ENCODE measurements at places on chromosomes 6 and 20. TPM values are rescaled to one million over a fixed set of nuclear protein-coding genes. Genes with fewer than 3 reads are reported as not detected.
A peak's percentile ranks its signal among the peaks of the same experiment; 100 is the strongest.

GABRR1 gene
- total RNA-seq: not detected

HDGFL1 gene
- total RNA-seq: 1.1 TPM

PAX1 gene
- total RNA-seq: not detected

DNA sequence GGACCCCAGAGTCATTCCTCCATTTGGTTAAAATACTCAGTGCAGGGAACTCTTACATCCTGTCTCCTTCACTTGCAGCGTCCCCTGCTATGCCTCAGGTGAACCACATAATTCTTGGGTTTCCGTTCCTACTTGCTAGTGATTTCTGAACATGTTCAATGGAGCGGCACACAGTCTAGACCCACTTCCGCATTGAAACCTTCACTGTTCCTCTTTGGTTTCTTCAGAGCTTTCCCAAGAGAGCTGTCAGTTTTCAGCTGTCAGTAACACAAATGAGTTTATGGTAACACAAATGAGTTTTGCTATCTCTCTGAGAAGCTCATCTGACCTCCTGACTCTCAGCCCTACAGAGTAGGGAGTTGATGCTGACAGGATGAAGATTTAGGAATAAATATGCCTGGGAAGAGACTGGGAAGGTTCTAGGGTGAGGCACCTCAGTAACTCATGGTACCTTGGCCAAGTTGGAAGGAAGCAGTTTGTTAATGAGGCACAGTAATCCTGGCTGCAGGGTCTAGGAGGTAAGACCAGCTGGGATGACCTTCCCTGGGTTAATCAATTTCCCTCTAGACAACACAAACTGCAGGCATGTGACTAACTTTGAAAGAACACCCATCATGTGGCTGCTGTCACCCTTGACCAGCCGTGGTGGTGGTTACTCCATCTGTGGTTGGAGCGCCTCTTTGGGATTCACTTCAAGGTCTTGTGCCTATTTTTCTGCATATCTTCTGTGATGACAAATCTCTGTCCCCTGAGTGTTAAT, 5.4 kb downstream of the SYS1 start:
- peak overlapping the region; percentile 64 for H3K27ac ChIP-seq
- peak overlapping the region; percentile 32 for H3K4me3 ChIP-seq
- H3K27me3 ChIP-seq: no peaks in the 10 kb centered on the region
- H3K36me3 ChIP-seq: peaks cover 6% of the 10 kb centered on the region
- H3K4me1 ChIP-seq: peaks cover 40% of the 10 kb centered on the region

DNA sequence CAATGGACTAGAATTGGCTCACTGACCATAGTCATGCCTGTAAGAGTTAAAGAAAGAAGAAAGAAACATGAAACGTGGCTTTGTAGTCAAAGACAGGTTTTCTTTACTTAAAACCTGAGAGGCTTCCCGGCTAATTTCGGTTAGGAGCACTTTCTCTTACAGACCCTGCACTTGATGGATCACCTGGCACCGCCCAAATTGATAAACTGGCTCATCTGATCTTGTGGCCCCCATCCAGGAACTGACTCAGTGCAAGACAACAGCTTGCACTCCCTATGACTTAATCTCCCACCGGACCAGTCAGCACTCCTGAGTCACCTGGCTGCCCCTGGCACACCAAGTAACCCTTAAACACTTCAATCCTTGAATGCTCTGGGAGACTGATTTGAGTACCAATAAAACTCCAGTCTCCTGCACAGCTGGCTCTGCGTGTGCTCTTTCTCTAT, 12.3 kb downstream of the TMEM14B start:
- no peaks in the 10 kb centered on the region for H3K27me3 ChIP-seq
- no peaks in the 10 kb centered on the region for H3K4me1 ChIP-seq
- no peak for DNase-seq
- H3K27ac ChIP-seq: no peak overlapping the region
- H3K36me3 ChIP-seq: no peaks in the 10 kb centered on the region
- H3K4me3 ChIP-seq: no peak overlapping the region
